ENCODE measurements at places on chromosomes 1 and 21.

GRCh38 chr1:162922201-162922600 is 61.2 kb upstream of the CCDC190 start:
- no peak for DNase-seq

DNA sequence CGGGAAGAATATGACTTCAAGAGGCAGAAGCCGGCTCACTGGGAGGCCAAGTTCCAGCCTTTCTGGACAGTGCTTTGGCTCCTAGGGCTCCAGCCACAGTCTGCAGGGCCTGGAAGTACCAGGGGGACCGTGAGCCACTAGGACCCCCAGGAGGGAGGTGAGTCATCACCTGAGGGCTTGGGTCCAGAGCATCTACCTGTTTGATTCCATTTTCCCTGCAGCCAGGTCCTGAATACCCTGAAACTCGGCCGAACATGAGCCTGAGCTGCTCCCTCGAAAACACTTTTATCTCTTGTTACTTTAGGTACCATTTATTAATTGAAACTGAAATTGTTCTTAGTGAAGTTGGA is 164.1 kb downstream of the RYR2 start:
- DNase-seq, result no peak

GRCh38 chr1:68183895-68184294 is 48.4 kb downstream of the WLS start:
- DNase-seq, result no peak

DNA sequence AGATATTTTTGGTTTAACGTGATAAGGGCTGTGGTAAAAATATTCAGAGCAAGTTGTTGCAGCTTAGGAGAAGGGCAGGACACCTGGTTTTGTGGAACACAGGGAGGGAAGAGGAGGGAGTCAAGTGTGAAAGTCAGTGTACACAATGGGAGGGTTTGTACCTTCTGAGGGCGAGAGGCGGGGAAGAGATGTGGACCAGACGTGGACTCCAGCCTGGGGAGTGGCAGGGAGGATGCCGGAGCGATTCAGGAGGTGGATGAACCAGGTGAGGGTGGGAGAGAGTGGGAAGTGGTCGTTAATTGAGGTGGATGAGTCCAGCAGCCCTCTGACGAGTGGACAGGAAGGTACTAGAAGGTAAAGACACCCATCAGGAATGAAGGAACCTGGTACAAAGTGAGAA is 52.2 kb upstream of the IRF2BP2 start:
- DNase-seq, result no peak

GRCh38 chr1:108643492-108644335 is 17.2 kb downstream of the HENMT1 start:
- DNase-seq, result no peak

DNA sequence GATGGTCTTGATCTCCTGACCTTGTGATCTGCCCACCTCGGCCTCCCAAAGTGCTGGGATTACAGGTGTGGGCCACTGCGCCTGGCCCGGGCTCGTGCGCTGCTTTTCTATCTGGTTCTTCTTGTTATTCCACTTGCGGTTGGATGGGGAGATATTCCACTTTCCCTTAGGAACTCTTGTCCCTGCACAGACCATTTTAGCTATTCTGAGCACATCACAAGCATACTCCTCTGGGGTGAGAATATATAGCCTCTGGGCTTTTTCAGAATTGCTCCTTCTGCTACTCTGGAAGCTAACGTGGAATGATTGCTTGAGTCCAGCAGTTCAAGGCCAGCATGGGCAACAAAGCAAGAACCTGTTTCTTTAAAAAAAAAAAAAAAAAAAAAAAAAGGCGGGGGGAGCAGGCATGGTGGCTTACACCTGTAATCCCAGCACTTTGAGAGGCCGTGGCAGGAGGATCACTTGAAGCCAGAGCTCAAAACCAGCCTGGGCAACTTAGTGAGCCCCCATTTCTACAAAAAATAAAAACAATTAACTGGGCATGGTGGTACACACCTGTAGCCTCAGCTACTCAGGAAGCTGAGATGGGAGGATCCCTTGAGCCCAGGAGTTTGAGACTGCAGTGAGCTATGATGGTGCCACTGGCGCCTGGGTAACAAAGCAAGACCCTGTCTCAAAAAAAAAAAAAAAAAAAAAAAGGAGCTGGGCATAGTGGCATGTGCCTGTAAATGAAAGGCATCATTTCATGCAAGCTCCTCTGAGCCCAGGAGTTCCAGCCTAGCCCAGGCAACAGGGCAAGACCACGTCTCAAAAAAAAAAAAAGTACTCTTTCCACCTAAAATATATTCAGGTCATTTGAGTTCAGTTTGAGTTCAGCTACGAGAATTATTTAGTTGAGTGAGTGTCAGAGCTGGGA is 11.8 kb upstream of the PGD start:
- DNase-seq, result no peak

GRCh38 chr1:107740579-107740978 is 224.4 kb downstream of the VAV3 start:
- DNase-seq, result no peak

- DNase-seq, result no peak
Observed at GRCh38 chr1:111596499-111596898, 23.1 kb upstream of the RAP1A start.

DNA sequence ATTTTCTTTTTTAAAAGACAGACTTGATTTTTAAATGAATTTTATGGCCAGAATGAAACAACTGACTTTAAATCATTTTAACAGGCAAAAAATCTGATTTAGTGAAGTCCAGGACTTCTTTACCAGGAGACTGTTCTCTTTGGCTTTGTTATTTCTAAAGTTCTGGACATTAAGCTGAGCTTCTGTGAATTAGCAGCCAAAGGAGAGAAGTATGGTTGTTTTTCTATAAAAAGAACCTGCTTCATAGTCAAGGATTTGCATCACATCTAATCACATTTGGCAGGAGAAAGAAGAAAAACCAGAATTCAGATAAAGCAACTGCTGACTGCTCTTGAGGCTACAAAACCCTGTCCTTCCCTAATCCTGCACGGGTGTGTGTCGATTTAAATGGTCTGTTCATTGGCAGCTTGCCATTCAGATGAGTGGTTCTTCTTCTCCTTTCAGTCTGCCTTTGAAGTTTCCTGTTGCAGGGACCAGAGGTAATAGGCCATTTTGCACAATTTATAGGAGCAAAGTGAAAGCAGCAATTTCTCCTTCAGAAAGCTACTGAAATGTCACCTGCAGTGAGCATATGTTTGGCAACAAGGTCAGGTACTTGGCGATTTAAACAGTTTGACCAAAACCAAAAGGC is 215.4 kb downstream of the OLFM3 start:
- no peak for DNase-seq

GRCh38 chr21:31905503-31906451 is 33.0 kb downstream of the HUNK start:
- no peak for DNase-seq

GRCh38 chr1:2633936-2634491 is 1.2 kb upstream of the MMEL1 start:
- no peak for DNase-seq

DNA sequence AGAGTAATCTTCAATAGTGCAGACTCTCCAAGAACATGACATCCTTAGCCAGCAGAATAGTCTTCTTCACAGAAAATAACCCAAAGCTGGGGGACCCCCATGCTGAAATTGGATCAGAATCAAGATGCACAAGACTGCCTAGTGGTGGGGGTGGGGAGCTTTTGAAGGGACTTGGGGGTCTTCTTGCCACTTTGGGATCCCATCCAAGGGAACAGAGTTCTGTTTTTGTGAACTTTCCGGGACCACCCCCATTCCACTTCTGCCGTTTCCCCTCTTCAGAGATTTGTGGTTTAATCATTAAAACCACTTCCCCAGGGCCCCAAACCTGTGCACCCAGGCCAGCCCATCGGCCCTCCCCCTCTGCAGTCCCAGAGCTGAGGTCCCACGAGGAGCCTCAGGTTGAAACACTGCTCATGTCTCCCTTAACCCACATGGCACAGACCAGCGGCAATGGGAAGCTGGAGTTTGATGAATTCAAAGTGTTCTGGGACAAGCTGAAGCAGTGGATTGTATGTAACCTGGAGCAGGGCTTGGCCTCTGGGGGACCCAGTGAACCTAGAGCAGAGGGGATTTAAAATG is 44.9 kb downstream of the CAPN9 start:
- no peak for DNase-seq

DNA sequence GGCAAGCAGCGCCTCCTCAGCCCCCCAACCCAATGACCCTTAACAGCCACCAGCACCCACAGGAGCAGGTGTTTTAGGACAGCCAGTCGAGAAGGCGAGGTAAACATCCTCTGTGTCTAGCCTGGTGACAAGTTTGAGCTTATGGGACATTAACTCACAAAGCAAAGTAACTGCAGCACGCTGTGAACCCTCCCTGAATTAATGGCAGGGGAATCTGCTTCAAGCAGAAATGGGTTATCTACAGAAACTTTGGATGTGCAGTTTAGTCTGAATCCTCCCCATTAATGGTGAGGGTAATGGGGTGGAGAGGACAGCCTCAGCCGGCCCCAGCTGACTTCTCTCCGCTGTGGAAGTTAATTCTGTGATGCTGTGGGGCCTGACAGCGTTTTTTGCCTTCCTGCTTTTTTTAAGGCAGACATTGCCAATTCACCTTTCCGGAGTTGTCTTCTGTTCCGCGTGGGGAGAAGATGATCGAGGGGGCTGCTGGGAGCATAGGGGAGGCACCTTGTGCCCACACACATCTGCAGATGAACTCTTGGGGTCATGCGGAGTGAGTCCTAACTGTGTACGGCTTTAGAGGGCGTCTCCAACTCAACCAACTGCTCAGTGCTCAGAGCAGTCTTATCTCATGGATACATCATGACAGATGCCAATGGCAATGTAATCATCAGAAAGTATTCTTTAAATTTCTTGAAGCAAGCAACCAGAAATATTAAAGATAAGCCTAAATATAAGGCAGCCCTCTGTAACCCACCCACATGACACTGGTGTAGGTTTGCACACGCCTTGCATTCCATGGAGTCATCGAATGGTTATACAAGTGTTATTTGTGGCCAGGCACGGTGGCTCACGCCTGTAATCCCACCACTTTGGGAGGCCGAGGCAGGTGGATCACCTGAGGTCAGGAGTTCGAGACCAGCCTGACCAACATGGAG is 41.0 kb downstream of the POFUT2 start:
- DNase-seq, result no peak

- DNase-seq, result no peak
Observed at GRCh38 chr21:41501919-41502318, 6.0 kb downstream of the TMPRSS2 start.

GRCh38 chr1:99533909-99534637 is 111.8 kb upstream of the PALMD start:
- no peak for DNase-seq

DNA sequence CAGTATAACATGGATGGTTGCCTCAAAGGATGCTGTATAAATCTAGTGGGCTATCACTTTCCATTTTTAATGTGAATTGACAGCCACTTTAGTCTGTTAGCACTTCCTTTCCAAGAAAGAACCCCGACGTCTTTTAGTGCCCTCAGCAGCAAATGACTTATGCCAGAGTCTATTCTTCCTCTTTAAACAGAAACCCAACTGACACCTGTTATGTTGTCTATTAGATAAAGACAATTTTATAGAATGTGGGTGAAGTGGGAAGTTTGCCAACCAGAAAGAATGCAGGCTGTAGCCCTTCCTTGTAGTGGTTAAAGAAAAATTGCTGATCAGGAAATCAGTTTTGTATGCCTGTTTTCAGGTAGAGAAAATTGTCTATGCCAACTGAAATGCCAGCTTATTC is 344.9 kb downstream of the ZNF326 start:
- DNase-seq, result no peak

DNA sequence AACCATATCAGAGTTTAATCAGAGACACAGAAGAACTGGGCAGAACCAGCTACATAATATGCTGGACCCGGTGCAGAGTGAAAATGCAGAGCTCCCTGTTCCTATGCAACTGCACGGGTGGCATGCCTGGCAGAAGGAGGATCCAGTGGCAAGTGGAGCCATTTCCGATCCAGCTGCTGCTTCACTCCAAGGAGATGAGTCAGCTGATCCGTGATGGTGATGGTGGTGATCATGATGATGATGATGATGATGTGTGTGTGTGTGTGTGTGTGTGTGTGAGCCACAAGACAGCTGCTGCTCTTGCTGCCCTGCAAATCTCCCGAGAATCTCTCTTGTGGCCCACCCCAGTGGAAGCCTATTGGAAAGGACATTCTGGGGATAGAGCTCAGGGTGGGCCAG is 133.0 kb downstream of the URB2 start:
- DNase-seq, result no peak

DNA sequence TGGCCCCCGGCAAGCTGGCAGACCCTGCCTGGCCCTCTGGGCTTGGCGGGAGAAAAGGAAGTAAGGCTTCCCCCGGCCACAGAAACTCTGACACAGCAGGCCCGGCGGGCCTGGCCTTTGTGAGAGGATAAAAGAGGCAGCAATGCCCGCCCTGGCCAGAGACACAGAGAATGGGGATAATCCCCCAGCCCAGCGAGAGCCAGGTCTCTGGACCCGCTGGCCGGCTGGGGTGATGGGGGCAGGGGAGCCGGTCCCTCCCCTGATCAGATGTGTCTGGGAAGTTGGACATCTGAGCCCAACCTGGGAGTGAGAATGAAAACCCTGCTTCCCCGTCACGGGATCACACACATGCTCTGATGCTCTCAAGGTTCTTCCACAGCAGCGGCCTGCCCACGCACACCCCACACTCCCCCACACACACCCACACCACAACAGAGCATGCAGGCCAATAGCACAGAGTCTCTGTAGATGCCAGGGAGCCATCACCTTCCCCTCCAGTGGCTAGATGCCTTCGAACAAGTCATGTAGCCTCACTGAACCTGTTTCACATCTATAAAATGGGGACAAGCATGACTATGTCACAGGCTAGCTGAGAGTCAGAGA is 4.2 kb downstream of the RSPO1 start:
- DNase-seq, result no peak

DNA sequence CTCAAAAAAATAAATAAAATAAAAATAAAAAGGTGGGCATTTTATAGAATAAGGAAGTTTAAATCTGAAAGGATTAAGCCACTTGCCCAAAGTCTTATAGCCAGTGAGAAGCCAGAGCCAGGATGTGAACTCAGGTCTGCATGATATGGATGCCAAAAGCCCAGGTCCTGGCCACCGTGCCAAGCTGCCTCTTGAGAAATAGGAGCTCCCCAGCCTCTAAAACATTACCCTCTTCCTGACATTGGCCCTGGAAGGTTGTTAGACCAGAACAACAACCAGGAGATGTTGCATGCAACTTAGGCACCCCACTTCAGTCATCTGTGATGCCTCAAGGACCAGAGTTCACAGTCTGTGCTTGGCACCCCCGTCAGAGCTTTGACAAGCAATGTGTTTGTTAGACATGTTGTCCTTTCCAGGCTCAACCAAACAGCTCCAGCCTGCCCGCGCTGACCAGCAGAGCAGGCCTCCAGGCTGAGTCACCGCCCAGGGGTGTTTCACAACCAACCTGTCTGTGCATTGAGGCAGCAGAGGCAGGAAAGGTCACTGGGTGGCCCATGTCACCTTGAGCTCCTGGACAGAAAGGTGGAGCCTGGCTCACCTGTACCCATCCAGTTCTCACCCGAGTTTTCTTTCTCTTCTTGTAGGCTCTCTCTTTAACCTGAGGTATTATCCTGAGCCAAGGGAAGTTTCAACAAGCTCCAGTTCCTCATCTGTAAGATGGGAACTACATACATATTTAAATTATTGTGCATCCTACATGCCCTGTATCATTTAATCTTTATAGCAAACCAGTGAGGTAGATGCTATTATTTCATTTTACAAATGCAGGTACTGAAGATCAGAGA is 14.9 kb upstream of the MED18 start:
- no peak for DNase-seq

- no peak for DNase-seq
Observed at GRCh38 chr1:154865442-154866256, 4.4 kb downstream of the KCNN3 start.

Data from brain pericyte (primary cell).